ENCODE measurements at places on chromosomes 2 and 18.
A peak's percentile ranks its signal among the peaks of the same experiment; 100 is the strongest.

GRCh38 chr2:168712053-168712452 lies 90.4 kb upstream of the NOSTRIN start:
- no peak for DNase-seq

DNA sequence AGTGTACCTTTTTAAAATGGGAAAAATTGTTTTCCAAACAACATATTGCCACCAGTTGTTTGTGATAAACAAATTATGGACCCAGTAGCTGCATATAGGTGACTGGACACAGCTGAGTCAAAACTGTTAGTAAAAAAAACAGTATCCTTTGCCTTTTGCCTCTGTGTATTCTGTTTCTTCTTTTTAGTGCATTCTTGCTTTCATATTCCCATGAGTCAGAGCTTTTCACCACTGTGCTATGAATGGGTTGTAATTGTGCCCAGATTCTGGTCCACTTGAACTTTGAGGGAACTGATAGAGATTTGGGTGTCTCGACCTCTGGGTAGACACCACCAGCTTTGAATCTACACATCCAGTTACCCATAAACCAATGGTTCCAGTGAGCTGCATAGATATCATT lies 1441.9 kb upstream of the ZEB2 start:
- DNase-seq = peak; percentile 35

GRCh38 chr2:219406861-219407230 lies 11.3 kb upstream of the DES start:
- peak; percentile 84 for DNase-seq

DNA sequence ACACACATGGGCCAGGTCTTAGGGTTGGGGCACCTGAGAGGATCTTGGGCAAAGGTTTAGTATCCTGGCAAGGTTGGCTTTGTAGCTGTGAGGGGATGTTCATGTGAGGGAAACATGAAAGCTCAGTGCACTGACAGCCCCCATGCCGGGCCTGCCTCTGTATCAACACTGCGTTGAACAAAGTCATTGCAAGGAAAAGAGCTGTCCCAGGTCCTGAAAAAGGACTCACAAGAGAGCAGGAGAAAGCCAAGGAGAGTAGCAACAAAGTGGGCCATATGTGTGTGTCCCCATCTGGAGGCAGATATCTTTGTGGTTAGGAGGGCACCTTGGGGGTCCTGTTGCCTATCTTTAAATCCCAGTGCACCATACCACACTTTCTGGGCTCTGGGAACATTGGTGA lies 237.8 kb upstream of the THSD7B start:
- DNase-seq = no peak

DNA sequence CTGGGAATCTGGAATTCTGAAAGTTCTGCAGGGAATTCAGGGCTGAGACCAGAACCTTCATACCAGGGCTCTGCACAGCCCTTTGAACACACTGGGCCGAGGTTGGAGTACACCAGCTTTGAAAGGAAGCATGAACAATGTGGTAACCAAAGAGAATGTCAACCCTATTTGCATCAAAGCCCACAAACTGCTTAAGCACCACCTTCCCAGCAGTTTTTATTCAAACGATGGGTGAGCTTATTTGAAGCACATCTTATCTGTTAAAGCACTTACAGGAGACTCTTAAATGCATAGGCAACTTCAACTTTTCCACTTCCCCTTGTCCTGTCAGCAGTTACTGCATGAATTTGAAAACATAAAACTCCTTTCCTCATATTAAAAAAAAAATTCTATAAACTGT lies 96.6 kb downstream of the TXNL1 start:
- no peak for DNase-seq

- no peak for DNase-seq
Observed at GRCh38 chr2:214574084-214574781, 163.4 kb downstream of the VWC2L start.

DNA sequence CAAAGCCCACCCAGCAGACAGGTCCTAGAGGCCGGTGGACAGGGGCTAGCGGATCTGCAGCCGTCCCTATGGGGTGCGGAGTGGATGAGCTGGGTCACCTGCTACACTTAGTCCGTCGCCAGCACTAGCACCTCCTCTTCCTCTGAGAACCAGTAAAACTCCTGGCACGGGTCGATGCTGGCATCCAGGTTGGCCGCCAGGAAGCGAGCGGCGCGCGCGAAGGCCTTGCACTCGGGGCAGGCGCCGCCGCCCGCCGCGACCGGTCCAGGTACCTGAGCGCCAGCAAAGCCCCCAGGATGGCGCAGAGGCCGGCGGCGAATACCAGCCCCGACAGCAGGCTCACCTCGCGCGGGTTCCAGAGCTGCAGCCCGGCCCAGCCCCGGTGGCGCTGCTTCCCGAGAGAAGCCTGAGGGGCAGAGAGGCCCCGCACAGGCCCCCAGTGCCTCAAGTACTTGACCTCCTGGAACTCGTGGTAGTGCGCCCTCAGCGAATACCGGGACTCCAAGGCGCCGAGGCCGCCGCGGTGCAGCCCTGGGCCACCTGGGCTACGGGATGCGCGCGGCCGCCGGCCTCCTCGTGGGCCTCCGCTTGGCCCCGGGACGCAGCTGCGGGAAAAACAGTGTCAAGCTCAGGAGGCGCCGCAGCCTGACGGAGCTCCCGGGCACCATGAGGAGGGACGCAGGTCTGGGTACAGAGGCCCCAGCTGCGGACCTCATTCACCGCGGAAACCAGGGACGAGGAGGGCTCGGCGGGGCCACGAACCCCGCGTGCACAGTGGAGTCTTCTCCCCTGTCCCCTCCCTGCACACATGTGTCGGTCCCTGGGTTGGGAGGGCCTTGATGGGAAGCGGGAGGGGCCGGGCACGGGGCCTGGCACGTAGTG lies 27.5 kb upstream of the ALPP start:
- no peak for DNase-seq

DNA sequence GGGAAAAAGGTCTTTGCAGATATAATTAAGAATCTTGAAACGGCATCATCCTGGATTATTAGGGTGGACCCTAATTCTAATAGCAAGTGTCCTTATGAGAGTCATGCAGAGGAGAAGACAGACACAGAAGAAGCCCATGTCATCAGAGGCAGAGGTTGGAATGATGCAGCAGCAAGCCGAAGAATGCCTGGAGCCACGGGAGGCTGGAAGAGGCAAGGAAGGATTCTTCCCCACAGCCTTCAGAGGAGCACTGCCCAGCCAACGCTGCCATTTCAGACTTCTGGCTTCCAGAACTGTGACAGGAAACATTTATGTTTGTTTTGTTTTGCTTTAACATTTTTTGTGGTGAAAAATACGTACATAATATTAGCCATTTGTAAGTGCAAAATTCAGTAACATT lies 72.3 kb downstream of the MCFD2 start:
- no peak for DNase-seq

GRCh38 chr2:19697131-19697530 lies 204.7 kb downstream of the TTC32 start:
- no peak for DNase-seq

DNA sequence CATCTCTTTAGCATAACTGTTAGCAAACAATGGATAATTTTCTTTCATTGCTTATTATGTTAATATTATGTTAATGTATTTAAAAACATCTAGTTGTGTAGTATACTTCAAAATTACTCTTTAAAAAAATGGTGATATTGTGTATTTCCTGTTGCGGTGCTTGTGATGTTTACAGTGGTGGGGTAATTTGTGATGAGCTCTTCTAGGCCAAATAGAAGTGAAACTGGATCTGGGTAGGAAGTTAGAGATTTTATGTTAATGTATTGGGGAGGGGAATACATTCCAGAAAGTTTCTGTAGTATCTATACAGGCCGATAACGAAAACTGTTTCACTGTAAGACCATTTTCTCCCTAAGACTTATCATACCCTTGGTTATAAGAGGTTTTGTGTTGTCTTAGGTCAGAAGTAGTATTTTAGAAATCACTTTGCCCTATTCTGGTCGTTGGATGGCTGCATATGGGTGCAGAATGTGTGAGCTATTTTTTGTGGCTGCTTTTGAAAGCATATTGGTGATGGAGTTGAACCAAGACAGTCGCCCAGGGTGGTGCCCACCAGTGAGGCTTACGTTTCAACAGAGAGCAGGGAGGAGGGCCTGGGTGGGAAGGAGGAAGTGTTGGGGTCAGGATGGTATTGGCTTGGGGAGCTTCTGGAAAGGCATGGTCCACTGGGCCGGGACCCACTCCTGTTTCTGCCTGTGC lies 5.8 kb downstream of the TSHZ1 start:
- peak; percentile 35 for DNase-seq

DNA sequence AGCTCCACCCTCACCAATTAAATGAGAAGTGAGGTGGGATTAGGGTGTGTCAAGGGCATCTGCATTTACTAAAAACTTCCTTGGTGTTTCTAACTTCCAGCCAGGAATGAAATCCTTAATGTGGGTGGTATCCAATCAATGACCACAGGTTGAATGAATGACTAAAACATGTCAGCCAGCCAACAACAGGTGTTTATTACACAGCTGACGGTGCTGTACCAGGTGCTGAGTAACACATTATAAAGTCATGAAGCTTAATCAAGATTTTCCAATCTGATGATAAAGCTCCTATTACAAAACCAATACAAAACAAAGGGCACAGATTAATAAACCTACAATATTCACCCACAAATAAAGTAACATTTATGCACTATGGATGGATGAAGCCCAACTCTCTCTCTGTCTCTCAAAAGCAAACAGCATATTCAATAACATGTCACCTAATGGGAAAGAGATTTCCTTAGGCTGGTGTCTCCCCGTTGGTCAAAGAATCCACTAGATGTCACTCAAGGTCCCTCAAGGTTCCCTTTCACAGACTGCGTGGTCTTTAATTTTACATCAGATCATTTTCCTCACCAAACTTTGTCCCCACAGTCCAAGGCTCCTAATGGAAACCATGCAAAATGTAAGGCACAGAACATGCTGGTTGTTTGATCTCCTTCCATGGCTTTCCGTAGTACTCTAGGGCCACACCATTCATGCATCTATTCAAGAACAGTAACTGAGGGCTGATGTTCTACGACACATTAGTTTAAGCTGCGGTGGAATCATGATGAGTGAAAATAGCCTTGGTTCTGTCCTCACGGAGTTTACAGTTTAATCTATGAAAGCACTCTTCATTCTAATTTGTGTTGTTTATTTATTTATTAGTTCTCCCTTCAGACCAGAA lies 6.4 kb upstream of the PTPN4 start:
- DNase-seq = peak; percentile 55

GRCh38 chr2:161796192-161796591 lies 172.0 kb downstream of the SLC4A10 start:
- no peak for DNase-seq

DNA sequence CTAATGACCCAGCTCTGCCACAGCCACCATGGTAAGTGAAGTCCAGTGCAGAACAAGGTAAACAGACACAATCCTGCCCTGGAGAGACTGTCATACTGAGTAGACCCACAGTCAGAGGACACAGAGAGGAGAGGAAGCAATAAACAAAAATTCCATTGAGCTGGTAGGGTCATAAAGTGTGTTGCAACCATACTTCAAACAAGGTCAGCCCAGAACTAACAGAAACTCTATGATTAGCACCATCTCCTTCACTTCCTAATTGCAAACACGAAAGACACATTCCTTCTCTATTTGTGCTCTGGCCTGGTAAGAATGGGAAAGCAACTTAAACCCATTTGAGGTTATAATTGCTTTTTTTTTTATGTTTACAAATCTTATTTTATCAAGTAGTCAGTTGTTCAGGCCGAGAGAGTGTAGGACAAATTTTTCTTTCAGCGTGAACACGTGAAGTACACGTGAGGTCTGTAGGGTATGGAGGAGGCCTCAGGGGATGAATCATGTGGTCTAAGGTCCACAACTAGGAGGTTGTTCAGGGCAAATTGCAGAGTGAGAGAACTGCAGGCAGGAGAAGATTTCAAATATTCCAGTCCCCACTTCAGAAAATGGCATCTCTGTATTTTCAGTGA lies 71.4 kb upstream of the GLS start:
- DNase-seq = no peak

- DNase-seq = no peak
Observed at GRCh38 chr2:175576875-175577274, 395.4 kb upstream of the ATP5MC3 start.

GRCh38 chr2:96203130-96204028 lies 5.2 kb downstream of the STARD7 start:
- DNase-seq = no peak

- no peak for DNase-seq
Observed at GRCh38 chr2:217952409-217952808, 50.4 kb downstream of the TNS1 start.

GRCh38 chr18:35141567-35142274 lies 99.1 kb upstream of the ZNF397 start:
- no peak for DNase-seq

DNA sequence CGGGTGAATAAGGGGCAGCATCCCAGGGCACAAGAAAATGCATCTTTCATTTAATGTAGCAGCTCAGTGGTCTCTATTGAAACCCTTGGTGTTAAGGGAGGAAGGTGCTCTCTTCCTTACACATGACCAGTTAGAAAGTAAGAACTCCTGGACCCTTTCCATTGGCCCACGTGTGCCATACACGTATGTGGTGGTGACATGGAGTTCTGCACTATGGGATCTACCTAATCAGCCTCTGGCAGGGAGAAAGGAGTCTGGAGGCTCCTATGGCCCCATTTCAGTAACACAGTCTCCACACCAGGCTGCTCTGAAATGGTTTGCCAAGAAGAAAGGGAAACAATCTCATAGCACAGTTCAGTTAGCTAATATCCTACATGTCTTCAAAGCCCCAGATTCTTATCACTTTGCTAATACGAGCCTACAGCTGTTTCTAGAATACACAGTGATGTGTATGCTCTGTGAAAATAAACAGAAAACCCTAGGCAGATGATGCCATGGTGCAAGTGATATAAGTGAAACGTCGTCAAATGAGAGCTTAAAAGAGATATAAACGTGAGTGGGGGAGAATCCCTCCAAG lies 7.0 kb downstream of the EFEMP1 start:
- DNase-seq = no peak

DNA sequence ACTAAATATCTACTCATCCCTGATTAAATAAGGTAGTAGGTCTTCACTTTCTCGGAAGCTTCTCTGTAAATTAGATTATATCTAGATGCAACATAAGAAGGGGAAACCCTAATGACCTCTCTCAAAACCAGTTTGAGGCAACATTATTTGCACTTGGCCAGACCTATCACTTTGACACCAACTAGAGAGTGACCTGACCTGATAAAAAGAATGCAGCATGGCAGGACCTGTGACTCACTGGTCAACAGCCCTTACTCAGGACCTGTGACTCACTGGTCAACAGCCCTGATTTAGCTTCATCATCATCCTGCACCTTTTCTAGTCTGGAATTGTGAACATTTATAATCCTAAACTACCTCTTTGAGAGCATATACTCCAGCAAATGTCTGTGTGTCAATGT lies 1957.7 kb upstream of the CELF4 start:
- peak; percentile 22 for DNase-seq

Measured in astrocyte of the spinal cord (primary cell).